ENCODE measurements at places on chromosomes 13 and 19.

GRCh38 chr13:48731957-48732569 is 78.3 kb downstream of the CYSLTR2 start:
- DNase-seq, result no peak

- DNase-seq, result no peak
Measured at GRCh38 chr19:51448411-51449016, 9.7 kb downstream of the SIGLEC8 start.

GRCh38 chr13:109496216-109496615 is 290.2 kb downstream of the IRS2 start:
- DNase-seq, result no peak

DNA sequence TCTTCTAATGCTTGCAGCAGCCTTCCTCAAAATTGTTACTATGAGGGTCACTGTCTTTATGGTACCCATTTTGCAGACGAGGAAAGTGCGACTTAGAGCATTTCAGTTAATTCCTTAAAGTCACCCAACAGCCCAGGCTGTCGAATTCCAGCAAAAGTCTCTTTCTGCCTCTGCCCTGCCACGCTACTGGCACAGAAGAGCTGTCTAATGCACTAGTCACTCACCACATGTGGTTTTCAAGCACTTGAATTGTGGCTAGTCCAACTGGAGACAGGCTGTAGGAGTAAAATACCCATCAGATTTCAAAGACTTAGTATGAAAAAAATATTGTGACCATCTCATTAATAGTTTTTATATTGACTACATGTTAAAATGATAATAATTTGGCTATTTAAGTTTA is 1.7 kb downstream of the FPR1 start:
- DNase-seq, result no peak

GRCh38 chr19:56839652-56840450 is 675 bp downstream of the PEG3 start:
- peak; percentile 100 for DNase-seq

DNA sequence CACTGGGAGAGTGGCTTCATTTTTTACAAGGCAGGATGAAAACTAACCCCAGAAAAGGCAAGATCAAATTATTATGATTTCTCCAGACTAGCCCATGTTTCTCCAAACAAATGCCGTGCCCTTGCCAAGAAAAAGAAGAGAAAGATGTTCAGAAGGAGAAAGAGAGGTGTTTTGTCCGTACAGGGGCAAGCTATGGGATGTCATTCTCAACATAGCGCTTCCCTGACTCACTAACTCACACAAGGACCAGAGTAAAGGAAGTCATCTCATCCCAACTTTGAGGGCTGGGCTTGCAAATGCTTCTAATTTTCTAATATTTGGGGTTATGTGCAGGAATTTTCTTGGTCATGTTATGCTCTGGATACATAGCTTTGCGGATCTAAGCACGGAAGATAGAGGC is 224.2 kb upstream of the MAB21L1 start:
- no peak for DNase-seq

DNA sequence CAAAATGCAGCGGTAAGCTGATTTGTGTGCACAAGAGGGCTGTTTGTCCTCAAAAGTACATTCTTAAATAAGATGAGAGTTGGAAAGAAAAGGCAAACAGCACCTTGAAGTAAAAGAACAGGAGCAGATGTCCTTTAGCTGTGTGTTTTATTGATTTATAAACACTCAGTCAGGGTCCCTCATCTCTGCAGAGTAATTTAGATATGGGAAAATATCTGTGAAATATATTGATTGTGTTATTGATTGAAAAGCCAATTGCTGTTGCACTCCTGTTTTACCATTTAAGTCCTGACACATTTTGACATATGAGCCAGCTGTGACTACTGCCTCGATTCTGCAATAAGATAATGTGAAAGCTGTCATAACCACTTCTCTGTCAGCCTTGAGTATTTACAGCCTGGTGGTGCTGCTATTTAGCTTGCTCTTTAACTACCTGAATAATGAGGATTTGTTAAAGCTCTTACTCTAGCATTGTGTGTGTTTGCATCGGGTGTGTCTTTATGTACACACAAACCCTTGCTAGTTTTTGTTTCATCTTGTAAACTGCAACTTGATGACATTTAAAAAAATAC is 550.1 kb downstream of the DACH1 start:
- DNase-seq, result no peak

DNA sequence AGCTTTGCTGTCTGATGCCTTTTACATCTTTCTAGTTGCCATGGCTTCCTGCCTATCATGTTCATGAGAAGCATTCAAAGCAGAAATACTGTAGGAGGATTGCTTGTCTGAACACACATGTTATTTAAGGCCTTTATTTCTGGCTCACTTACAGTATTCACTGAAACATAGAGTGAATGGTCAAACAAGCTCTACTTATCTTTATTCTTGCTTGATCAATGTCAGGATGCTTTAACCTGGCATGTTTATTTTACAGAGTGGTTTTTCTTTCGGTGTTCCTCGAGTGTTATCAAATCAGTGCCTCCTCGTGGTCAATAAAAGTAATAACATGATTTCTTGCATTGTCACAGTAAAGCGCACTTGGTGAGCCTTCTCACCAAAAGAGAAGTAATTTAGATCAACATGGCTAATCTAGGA is 73.5 kb upstream of the PCDH17 start:
- no peak for DNase-seq

DNA sequence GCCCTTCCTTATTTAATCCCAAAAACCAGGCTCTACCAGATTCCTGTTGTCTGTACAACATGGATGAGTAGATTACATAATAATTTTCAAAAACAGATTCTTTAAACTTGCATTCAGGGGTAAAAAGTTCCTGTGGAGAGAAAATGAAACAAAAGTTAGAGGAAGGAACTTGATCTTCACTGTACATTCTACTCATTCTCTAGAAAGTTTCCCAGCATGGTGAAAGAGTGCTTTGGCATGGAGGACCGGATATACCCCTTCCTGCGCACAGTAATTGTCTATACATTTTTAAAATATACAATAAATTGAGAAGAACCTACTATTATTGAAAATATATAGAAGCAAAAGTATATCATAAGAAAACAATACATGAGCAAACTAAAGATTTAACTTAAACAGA is 274.2 kb downstream of the ITGBL1 start:
- no peak for DNase-seq

DNA sequence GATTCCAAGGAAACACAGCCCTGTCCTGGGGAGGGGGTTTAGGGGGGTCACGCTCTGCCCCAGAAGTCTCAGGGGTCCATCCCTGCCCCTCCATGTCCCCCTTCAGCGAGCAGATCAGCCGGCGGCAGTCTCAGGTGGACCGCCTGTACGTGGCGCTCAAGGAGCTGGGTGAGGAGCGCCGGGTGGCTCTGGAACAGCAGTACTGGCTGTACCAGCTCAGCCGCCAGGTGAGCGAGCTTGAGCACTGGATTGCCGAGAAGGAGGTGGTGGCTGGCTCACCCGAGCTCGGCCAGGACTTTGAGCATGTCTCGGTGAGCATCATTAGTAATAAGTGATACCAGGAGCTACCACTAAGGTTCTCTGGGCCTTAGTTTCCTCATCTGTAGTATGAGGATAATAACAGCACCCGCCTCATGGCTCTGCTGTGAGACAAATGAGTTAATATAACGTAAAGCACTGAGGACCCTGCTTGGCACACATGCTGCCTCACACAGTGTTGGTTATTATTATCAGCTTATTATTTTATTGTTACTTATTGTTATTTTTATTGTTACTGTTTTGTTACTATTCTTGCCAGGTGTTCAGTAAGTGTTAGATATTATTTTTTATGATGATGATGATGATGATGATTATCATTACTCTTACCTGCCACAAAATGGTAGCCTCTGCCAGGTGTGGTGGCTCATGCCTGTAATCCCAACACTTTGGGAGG is 20.5 kb upstream of the SHKBP1 start:
- DNase-seq, result no peak

DNA sequence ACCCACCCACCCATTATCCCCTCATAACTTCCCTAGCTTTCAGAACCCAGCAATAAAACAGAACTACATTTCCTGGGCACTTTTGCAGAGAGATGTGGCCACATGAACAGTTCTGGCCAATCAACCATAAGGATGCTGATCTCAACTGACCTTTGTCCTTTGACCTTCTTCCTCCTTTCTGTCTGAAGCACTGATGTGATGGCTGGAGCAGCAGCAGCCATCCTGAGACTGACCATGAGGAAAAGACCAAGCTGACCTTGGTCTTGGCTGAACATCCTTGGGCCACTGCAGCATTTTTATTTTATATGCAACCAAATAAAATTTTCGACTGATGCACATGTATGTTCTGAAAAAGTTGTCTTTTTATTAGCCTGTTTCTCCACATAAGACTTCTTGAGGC is 33.1 kb upstream of the CACNA1A start:
- no peak for DNase-seq

DNA sequence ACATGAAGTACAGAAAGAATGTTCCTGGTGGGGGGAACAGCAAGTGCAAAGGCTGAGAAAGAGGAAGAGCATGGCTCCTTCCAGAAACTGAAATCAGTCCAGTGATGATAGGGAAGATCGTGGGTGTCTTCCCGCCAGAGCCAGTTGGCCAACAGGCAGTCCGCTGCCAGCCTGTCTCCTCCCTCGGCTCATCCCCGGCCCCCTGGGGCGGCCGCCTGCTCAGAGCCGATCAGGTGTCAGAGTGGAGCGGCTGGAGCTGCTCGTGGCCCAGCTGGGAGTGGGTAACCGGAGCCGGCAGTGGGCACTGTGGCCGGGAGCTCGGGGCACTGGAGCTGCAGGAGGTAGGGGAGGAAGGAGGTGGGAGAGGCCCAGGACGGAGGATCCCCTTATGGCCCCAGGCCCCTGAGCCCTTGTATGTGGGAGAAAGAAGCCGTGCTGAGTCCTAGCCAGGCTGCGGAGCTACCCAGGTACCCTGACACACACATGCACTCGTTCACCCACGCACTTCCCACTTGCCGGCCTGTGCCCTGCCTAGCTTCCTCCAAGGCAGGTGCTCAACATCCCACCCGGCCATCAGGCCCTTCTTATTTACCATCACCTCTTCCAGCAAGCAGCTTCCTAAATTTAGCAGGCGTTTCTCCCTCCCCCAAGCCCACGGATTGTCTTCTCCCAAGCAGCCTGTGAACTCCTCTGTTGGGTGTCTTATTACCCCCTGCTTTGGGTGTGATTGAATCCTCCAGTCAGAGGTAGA is 1.7 kb downstream of the ANKRD24 start:
- DNase-seq, result peak; percentile 6

- no peak for DNase-seq
Measured at GRCh38 chr13:58655086-58655485, 1023.5 kb downstream of the PCDH17 start.
